ENCODE measurements at places on chromosomes 4 and X.

DNA sequence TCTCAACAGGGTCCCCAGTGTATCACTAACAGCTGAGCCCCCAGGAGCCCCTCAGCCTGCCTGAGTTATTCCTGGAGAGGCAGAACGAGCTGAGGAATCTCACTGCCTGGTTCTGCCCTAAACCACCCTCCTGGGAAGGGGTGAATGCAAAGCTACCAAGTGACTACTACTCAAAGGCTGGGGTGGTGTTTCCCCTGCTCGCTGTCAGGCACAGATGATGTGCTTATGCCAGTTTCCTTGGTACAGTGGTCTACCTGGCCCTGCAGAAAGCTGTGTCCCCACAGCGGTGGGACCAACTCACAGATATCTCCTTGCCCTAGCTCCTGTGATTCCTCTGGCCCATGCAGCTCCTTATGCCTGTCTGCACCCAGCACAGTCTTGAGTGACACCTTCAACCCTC is 35.4 kb upstream of the ASMTL start:
- DNase-seq = no peak

DNA sequence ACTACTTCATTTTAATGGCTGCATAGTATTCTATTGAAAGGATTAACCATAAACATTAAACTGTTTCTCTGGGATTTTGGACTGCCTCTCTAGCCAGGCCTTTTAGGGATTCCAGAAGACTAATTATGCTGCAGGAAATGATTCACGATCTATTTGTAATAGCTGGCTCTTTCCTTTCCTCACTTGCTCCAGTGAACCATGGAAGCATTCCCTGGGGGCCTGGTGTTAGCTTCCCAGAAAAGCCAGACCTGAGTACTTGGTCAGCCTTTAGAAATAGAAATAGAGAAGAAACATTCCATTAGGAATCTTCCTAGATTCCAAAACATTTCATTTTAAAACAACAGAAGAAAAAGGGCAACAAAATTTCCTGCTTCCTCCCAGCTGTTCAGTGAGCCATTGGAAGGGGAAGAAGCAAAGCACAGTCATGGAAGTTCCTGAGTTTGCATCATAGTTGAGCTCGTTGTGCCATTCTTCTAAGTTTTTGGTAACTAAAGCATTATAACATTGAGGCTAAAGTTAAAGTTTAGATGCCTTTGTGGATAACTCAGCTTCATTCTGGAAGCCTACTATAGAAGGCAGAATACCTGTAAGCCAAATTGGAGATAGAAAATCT is 83.5 kb downstream of the NPNT start:
- peak; percentile 54 for DNase-seq

DNA sequence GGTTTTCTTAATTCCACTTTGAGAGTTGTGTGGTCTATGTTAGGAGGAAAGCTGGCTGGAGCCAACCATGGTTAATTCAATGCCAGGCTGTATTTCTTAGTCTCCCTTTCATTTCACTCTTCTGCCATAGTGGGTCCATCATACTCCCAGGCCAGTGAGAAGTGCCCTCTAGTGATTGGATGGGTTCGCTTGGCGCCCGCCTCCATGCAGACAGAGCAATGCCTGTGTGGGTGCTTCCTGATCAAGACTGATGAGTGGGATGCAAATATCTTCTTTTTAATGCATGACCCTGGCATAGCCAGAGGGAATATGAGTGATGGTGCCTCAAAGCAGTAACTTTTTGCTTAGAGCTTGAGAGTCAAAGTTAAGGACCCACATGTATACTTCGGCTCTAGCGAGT is 6.4 kb downstream of the BMX start:
- DNase-seq = no peak

- DNase-seq = peak; percentile 82
Measured at GRCh38 chrX:39149761-39150160, 348.5 kb downstream of the MID1IP1 start.

DNA sequence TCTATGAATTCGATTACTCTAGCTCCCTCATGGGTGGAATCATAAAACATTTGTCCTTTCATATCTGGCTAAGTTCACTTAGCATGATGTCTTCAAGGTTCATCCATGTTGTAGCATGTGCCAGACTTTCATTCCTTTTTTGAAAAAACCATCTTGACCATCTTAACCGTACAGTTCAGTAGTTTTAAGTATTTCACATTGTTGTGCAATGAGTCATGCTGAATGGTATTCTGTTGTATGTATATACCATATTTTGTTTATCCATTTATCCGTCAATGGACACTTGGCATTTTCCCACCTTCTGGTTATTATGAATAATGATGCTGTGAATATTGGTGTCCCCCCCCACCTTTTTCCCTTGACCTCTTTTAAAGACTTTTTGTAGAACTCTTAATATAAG is 72.4 kb upstream of the TLR2 start:
- DNase-seq = no peak

DNA sequence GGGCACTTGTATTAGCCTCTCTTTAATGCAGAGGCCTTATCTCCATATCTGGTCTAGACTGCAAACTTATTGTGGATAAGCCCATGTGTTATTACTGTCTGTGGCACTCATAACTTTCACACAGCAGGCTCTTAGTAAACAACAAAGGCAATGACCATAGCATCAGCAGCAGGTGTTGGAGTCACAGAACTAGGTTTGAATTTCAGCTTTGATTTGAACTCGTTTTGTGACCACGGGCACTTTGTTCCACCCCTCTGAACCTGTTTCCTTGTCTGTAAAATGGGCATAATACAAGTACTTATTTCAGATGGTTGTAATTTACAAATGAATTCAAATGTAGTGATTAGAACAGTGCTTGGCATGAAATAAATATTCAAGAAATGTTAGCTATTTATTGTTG is 121.8 kb upstream of the C1GALT1C1 start:
- no peak for DNase-seq

DNA sequence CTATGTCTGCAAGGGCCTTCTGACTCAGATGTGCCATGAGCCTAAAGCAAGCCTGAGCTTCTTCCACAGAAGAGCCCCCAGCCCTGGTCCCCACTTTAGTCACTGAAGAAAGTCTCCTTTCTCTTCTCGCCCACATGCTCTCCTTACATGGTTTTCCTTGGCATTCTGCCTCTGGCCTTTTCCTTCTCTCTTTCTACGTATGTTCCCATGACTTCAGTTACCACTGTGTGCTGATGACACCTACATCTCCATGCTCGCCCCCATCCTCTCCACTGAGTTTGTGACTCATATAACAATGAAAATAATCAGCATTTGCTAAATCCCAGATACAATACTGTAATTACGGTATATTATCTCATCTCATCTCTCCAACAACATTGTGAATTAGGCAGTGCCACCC is 149.3 kb downstream of the AMMECR1 start:
- DNase-seq = no peak

GRCh38 chr4:78754872-78755271 is 21.3 kb upstream of the BMP2K start:
- DNase-seq = no peak

- DNase-seq = peak; percentile 63
Measured at GRCh38 chr4:82223715-82224114, 150.1 kb downstream of the HNRNPD start.

DNA sequence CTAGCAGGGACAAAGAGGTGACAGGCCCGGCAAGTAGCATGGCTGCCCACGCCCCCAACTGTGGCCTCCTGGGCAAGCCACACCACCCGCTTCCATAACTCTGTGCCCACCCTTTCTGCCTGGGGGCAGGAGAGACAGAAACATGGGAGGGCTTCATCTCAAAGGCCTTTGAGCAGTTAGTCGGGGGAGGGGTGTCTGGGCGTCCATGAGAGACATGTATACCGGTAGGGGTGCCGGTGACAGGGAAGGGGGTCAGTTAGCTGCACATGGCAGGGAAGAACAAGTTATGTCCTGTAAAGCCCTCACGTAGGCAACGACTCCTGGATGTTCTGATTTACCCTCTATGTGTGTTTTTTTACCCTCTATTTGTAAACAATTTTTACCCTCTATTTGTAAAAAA is 9.3 kb downstream of the PDZD4 start:
- no peak for DNase-seq

DNA sequence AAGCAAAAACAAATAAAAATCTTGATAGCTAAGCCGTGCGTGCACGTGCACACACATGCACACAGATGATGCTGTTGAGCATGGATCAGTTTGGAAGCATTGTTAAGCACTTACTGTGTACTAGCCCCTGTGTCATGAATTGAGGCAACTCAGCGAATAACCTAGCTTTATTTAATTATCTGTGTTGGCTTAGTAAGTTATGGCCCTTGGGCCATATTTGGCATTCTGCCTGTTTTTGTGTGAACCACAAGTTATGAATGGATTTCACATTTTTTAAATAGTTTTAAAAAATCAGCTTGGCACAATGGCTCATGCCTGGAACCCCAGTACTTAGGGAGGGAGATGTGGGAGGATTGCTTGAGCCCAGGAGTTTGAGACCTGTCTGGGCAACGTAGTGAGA is 113.6 kb upstream of the CBLL2 start:
- DNase-seq = no peak

GRCh38 chr4:159071178-159071968 is 31.5 kb upstream of the RAPGEF2 start:
- no peak for DNase-seq

DNA sequence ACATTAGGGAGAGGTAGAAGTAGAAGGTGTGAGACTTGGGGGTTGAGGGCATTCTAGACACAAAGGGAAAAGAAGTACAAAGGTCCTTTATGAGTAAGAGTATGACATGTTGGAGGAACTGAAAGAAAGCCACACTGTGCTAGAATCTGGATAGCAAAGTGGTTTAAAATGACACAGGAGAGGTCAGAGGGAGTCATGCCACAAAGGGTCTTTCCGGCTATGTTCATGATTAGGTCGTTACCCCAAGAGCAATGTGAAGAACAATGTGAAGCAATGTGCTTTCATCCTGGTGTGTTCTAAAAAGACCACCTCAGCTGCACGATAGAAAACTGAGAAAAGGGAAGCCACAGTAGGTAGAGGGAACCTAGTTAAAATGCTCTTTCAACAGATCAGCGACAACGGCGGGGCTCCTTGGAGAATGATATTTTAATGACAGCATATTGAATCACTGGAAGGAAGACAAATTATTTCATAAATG is 29.2 kb downstream of the SMIM14 start:
- DNase-seq = no peak

GRCh38 chr4:20378181-20378580 is 126.5 kb downstream of the SLIT2 start:
- DNase-seq = no peak

DNA sequence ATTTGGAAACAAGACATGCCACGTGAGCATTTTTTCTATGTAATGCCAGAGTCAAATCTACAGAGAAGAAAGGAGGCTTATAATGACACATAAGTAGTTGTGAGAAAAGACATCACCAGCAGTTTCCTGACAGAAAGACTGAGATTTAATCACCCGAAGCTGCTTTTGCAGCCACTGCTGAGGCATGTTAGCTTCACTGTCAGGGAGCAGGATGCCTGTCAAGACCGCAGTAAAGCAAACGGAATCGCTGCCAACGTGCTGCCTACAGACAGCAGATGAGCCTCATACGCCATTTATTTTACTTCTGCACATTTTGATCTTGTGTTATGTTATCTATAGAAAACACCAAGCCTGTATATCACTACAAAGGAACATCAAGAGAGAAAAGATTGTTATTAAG is 68.7 kb upstream of the NDST3 start:
- DNase-seq = no peak

Data from tibial artery (tissue), 4 donors.